ENCODE measurements at places on chromosomes 12 and 14.

GRCh38 chr14:92398888-92399636 is 76.1 kb downstream of the SLC24A4 start:
- no peak for DNase-seq

GRCh38 chr14:89912667-89913211 is 41.8 kb downstream of the EFCAB11 start:
- DNase-seq = no peak

DNA sequence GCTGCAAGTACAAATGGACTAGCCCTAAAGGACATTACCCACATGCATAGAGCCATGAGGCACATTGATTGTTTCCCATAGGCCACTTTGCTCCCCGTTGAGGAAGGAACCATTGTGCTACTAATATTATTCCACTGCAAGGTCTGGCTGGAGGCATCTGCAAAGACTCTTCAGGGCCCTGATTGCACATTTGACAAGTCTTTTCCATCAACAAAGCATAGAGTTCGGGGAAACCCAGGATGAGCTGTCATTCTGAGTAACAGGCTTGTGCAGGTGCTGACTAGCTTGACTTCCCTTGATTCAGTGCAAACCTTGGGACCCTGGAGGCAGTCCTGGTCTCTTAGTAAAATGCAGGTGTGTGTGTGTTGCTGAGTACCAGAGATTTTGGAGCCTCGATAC is 73.8 kb downstream of the SUSD6 start:
- DNase-seq = no peak

- no peak for DNase-seq
Observed at GRCh38 chr12:38279756-38280155, 36.8 kb upstream of the ALG10B start.

GRCh38 chr14:49173765-49174373 is 412.3 kb downstream of the RPS29 start:
- DNase-seq = no peak

- DNase-seq = no peak
Observed at GRCh38 chr14:96216627-96217026, 12.0 kb downstream of the BDKRB2 start.

DNA sequence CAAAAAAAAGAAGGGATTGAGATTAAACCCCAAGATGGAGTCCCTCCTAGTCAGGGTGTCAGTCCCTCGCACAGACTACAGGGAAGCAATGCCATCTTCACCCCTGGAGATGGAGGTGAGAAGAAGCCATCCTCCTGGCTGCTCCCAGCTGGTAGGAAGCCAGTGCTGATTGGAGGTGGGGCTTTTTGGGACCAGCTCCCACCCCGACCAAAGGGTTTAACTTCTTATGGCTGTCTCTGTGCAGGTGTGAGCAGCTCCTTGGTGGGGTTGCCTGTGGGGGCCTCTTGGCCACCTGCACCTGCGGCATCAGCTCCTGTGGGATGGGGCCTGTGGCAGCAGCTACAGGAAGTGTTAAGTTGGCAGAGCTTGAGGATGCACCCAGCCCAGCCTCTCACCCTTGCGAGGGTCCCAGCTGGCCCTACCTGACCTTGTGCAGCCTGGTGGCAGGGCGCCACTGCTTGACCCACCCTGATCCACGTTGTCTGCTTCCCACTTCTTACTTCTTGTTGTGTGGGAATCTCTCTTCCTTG is 3.8 kb upstream of the KRT86 start:
- DNase-seq = no peak

- no peak for DNase-seq
Observed at GRCh38 chr12:19206493-19207077, 77.1 kb downstream of the PLEKHA5 start.

DNA sequence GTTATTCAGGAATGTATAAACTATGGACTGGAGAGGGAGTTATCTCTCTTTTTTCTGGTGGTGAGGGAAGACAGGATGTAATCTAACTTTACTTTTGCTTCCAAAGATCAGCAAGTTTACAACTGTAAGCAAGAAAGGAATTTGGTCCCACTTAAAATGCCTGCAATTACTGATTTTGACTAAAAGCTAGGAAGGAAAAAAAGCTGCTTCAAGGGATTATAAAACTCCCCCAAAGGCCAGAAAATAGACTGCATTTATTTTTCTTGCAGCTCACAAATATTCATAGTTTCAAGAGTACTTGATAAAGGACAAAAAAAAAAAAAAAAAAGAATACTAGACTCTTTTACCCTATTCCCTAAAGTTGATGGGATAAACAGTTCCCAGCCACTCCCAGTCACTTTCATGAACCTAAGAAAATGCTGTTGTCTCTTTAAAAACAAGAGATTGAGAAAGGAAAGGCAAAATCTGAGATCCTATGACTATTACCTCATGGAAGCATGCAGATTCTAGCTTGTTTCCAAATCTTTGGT is 128.7 kb upstream of the BMP4 start:
- no peak for DNase-seq

GRCh38 chr12:53750812-53751335 is 905 bp downstream of the CISTR start:
- DNase-seq = no peak

GRCh38 chr12:117494833-117495655 is 133.6 kb upstream of the NOS1 start:
- no peak for DNase-seq

DNA sequence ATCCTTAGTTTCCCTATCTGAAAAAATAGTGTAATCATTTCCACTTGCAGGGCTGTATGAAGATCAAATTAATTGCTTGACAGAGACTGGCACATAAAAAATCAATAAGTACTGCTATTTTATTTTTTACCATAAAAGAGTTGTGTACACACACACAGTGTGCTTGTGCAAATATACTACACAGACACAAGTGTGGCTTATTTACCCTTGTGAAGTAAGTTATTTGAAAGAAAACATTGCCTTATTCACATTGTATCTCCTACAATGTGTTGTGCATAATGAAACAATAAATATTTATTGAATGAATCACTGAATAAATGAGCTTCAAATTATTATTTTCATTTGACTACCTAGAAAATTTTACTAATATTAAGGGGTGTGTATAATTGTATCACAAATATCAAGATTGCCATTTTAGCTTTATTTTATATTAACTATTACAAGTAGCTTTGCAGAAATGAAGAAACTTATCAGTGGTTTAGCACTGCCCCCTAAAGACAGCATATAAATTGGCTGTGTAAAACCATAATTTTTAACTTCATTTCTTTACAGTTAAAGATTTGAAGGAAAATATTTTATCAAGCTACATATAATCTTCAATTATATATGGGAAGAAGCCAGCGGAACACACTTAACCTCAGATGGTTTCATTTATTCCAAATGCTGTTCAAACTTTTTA is 11.3 kb downstream of the GARIN6 start:
- DNase-seq = no peak

GRCh38 chr14:74508844-74509428 is 15.4 kb downstream of the ISCA2 start:
- no peak for DNase-seq

DNA sequence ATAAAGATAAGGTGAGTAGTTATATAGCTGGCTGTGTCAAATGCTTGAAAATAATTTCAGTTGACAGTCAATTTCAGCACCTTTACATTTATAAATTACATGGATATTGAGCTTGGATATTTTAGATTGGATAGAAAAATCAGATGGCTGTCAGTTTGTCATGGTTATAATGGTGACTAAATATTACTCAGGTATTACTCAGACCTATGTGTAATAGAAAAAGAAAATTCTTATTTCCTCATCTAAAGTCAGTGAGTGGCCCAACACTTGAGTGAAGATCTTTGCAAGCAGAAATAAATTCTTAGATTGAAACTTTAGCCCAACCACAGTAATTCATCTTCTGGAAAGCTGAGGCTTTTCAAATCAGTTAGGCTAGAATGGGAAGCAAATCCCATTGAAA is 354.4 kb downstream of the NAV3 start:
- DNase-seq = no peak

DNA sequence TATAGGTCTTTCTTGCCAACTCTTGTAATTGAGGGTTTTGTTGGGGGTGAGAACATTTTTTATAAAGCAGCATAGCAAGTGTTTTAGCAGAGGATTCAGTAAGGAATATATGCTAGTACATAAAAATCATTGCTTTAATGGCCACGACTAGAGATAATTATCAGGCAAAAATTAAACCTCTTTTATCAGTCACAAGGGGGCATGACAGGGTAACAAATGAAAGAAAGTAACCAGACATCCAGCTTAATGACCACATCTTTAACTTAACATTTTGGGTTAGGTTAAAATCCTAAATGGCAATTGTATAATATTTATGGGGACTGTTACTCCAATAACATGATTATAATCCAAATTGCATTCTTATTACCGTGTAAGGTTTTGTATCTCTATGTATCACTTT is 119.6 kb downstream of the LRRIQ1 start:
- DNase-seq = no peak

DNA sequence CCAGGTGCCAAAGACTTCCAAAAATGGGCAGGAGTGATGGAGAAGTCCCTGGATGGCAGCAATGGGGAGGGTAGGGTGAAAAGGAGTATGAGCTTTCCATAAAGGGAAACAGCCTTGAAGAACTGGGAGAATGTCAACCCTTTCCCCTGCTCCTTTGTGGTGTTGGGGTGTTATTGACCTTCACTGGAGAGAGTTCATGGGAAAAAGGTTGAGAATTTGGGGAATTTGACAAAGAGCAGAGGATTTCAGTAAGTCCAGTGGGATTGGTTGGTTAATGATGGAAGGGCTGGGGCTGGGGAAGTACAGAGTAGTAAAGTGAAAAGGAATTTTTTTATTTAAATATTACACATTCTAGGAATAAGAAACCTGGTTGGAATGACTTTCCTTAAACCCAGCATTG is 116.6 kb downstream of the ERC1 start:
- DNase-seq = no peak

- no peak for DNase-seq
Observed at GRCh38 chr12:53558631-53559030, 51.3 kb upstream of the NPFF start.

- no peak for DNase-seq
Observed at GRCh38 chr12:20120403-20120725, 248.0 kb upstream of the PDE3A start.

- DNase-seq = no peak
Observed at GRCh38 chr12:127290251-127290650, 976.7 kb upstream of the TMEM132C start.

GRCh38 chr12:66901138-66901932 is 222.5 kb upstream of the GRIP1 start:
- DNase-seq = no peak

- DNase-seq = no peak
Observed at GRCh38 chr12:108457006-108457733, 57.9 kb upstream of the FICD start.

- DNase-seq = no peak
Observed at GRCh38 chr12:101941306-101942249, 64.2 kb downstream of the DRAM1 start.

DNA sequence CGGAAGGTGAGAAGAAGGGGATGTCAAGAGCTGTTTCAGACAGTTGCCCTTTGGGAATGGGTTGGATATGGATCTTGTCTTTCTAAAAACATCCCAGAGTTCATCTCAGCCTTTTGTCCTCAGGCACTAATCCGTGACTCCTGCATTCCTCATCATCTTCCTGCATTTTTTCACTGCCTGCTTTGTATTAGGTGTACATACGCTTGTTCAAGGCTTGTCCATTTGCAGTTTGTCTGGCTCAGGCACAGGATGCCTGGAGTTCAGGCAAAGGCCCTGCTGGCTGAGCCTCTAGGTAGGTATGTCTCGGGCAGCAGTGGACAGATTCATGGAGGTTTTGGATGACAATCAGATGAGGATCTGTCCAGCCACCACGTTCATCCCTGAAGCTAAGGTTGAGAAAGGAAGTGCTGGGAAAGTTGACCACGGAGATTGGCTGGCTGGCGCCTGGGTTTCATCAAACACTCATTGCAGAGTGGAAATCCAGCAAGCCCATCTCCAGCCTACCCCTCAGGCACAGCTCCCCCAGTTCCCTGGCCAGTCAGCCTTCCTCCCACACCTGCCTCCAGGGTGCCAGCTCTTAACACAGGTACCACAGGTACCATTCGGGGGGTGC is 12.4 kb upstream of the TMEM106C start:
- DNase-seq = no peak

- no peak for DNase-seq
Observed at GRCh38 chr14:76169776-76170175, 18.1 kb downstream of the GPATCH2L start.

GRCh38 chr12:2032506-2032905 is 20.3 kb upstream of the CACNA1C start:
- DNase-seq = no peak

GRCh38 chr12:18277196-18277595 is 15.9 kb downstream of the PIK3C2G start:
- DNase-seq = no peak

- no peak for DNase-seq
Observed at GRCh38 chr14:32083789-32084188, 6.7 kb downstream of the ARHGAP5 start.

DNA sequence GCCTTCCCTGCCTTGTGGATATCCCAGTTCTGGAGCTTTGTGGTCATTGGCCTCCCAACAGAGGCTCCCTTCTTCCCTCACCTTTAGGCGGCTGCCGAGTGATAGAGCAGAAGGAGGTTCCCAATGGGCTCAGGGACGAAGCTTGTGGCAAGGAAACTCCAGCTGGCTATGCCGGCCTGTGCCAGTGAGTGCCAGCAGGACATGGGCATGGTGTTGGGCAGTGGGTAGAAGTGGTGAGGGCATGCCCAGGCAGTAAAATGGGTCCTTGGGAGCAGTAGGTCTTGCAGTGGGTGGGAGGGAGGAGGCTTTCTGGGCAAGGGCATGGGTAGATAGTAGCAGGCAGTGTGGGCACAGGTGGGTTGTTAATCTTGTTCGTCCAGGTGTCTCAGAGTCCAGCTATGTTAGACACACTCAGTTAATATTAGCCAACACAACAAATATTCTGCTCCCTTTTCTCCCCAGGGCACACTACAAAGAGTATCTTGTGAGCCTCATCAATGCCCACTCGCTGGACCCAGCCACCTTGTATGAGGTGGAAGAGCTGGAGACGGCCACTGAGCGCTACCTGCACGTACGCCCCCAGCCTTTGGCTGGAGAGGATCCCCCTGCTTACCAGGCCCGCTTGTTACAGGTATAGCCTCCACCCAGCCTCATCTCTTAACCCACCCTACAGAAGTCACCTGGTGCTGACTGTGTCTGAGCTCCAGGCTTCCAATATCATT is 1.1 kb upstream of the IRF9 start:
- DNase-seq = no peak

- no peak for DNase-seq
Observed at GRCh38 chr14:105064001-105064400, 1.2 kb downstream of the GPR132 start.

DNA sequence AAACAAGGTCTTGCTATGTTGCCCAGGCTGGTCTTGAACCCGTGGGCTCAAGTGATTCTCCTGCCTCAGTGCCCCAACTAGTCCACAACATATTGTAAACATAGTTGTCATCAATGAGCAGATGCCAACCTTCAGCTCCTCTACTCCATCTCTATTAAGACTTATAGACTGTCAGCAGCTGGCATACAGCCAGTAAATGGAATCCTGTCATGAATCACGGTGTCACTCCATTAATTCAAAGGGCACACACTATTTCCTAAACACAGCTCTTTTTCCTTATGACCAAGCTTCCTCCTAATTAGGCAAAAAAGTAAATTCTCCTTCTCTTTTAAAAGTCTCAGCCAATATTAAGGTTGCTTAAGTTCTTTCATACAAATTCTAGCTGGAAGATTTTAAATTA is 111.2 kb downstream of the ITPR2 start:
- no peak for DNase-seq

- DNase-seq = no peak
Observed at GRCh38 chr14:92033906-92034687, 5.8 kb downstream of the TRIP11 start.
